ENCODE measurements at places on chromosomes 1 and 21. TPM values are rescaled to one million over a fixed set of nuclear protein-coding genes. Genes with fewer than 3 reads are reported as not detected.

Gene LCE6A
- not detected for total RNA-seq

Gene EXTL1
- not detected for total RNA-seq

Gene CASZ1
- 9.3 TPM for total RNA-seq

Gene ZSWIM5
- total RNA-seq = 3.6 TPM

Gene IPP
- total RNA-seq = 7.9 TPM

Gene ZBTB17
- total RNA-seq = 73.2 TPM

DNA sequence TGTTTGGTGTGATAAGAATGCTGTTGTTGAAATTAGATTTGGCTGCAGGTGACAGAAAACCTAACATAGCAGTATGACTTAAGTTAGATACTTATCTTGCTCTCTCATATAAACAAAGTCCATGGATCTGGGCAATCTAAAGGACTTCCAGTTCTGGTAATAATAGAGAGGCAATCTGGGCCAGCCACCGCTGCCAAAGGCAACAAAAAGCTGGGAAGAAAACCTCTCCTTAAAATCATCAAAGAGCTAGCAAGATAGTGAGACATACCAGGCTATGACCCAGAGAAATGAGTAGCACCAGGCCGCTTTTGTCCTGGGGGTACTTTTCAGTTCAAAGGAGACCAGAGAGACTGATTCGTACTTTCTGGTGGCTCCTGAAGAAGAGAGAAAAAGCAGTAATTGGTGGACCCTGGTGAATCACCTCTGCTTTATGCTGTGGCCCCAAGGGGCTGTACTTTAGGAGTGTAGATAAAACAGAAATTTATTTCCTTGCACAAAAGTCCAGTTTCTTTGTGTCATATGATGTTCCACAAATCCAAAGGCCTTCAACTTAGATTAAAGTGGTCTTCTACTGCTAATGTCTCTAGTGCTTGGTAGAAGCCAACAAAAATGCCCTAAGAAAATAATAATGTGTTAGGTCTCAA, 125.4 kb downstream of the TBX19 start:
- no peaks in the 10 kb centered on the region for H3K4me1 ChIP-seq
- no peaks in the 10 kb centered on the region for H3K27me3 ChIP-seq
- no peak for DNase-seq
- H3K4me3 ChIP-seq = no peak overlapping the region
- H3K27ac ChIP-seq = no peak overlapping the region
- no peaks in the 10 kb centered on the region for H3K36me3 ChIP-seq

DNA sequence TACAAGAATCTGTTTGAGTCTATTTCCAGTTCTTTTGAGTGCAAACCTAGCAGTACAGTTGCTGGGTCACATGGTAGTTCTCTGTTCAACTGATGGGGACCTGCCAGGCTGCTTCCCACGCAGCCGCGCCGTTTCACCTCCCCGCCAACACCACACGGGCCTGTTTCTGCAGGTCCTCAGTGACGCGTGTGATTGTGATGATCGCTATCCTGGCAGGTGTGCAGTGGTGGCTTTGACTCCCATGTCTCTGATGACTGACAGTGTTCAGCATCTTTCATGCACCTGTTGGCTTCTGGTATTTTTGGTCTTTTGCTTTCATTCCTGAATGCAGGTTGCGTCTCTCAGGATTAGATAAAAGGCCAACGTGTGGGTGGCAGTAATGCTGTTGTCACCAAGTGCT, 41.6 kb downstream of the FAAP20 start:
- H3K36me3 ChIP-seq = no peaks in the 10 kb centered on the region
- DNase-seq = no peak
- no peak overlapping the region for H3K4me3 ChIP-seq
- H3K4me1 ChIP-seq = no peaks in the 10 kb centered on the region

GRCh38 chr1:85062425-85063026, 14.2 kb upstream of the MCOLN3 start:
- H3K36me3 ChIP-seq = no peaks in the 10 kb centered on the region
- H3K27me3 ChIP-seq = no peaks in the 10 kb centered on the region
- H3K4me3 ChIP-seq = no peak overlapping the region
- DNase-seq = no peak

GRCh38 chr1:14247666-14248065, 350.8 kb upstream of the KAZN start:
- H3K27me3 ChIP-seq = no peaks in the 10 kb centered on the region
- no peak overlapping the region for H3K27ac ChIP-seq
- H3K4me3 ChIP-seq = no peak overlapping the region
- DNase-seq = no peak
- H3K36me3 ChIP-seq = no peaks in the 10 kb centered on the region
- no peaks in the 10 kb centered on the region for H3K4me1 ChIP-seq

DNA sequence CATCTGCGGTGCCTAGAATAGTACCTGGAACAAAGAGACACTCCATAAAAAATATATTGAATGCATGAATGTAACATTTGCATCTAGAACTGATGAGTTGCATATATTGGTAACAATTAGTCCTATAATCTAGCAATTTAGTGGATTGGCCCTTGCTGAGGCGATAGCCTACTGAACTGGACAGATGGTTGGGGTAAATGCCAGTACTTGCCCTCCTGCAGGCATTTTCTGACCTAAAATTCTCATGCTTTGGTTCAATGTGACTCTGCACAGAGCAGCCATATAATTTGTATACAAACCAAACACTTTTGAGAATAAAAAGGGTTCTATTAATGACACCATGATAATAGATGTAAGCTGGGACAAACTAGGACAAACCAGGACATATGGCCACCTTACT, 313.6 kb downstream of the OLFM3 start:
- no peaks in the 10 kb centered on the region for H3K27me3 ChIP-seq
- DNase-seq = no peak
- no peaks in the 10 kb centered on the region for H3K4me1 ChIP-seq

- H3K27ac ChIP-seq = no peak overlapping the region
- no peak for DNase-seq
- H3K27me3 ChIP-seq = no peaks in the 10 kb centered on the region
- H3K4me3 ChIP-seq = no peak overlapping the region
Measured at GRCh38 chr1:224490549-224491537, 56.2 kb upstream of the WDR26 start.

DNA sequence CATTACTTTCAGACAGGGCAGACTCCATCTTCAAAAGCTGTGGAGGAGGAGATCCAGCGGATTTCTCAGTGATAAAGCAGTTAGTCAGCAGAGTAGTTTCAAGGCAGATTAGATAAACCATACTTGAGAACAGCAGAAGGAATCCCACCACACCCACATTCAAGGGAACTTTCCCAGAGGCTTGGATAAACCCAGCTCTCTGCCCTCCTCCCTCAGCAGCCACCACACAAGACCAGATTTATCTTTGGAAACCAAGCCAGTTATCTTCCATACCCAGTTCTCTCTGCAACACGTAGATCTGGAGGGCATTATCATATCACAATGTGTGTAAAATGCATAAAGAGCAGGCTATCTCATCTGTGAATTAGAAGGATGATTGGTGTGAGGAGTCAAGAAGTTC, 40.2 kb downstream of the GFI1 start:
- no peaks in the 10 kb centered on the region for H3K27me3 ChIP-seq
- peaks cover 9% of the 10 kb centered on the region for H3K4me1 ChIP-seq
- H3K36me3 ChIP-seq = no peaks in the 10 kb centered on the region
- no peak for DNase-seq

GRCh38 chr1:239896569-239896968, 195.1 kb upstream of the FMN2 start:
- peaks cover 31% of the 10 kb centered on the region for H3K4me1 ChIP-seq
- no peak overlapping the region for H3K4me3 ChIP-seq
- DNase-seq = no peak
- H3K36me3 ChIP-seq = no peaks in the 10 kb centered on the region
- no peak overlapping the region for H3K27ac ChIP-seq
- H3K27me3 ChIP-seq = no peaks in the 10 kb centered on the region

GRCh38 chr21:36839123-36839522, 127.3 kb downstream of the HLCS start:
- H3K27ac ChIP-seq = no peak overlapping the region
- H3K27me3 ChIP-seq = no peaks in the 10 kb centered on the region
- H3K36me3 ChIP-seq = no peaks in the 10 kb centered on the region
- no peak overlapping the region for H3K4me3 ChIP-seq
- no peaks in the 10 kb centered on the region for H3K4me1 ChIP-seq

DNA sequence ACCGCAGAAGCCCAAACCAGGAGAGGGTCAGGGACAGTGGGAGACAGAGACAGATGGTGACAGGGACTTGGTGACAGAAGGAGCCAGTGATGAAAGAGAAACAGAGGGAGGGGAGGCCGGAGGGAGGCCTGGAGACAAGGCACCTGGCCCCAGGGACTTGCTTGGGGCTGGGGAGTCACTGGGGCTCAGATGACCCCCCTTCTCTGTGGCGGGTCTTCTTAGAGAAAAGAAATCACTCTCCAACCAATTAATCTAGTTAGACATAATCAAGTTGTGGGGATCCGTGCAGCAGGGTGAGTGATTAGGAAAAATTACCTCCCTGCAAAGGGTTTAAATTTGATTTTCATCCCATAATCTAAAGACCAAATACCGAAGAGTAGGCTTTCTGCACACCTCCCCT, 519.8 kb downstream of the PTPRU start:
- no peaks in the 10 kb centered on the region for H3K36me3 ChIP-seq
- DNase-seq = no peak
- no peak overlapping the region for H3K4me3 ChIP-seq
- no peak overlapping the region for H3K27ac ChIP-seq
- H3K27me3 ChIP-seq = no peaks in the 10 kb centered on the region

DNA sequence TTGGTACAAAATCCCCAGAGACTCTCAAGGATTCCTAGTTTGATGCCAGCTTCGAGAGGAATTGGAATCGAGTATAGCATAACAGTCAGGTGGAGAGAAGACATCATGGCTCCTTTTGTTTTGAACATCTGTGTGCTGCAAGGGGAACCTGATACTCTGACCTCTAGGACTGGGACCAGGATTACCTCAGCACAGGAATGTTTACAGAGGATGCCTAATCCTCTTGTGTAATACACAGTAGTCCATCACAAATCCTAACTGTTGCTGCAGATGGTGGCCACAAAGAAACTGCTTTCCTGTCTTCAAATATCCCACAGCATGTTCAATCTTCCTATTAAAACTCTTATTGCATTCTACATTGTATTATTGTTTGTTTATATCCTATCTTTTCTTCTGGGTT, 111.8 kb upstream of the PRMT6 start:
- no peak overlapping the region for H3K4me3 ChIP-seq
- H3K27ac ChIP-seq = no peak overlapping the region
- H3K4me1 ChIP-seq = no peaks in the 10 kb centered on the region
